Gastrocnemius medialis (tissue), 4 donors: ENCODE measurements at places on chromosomes 6 and 20.

DNA sequence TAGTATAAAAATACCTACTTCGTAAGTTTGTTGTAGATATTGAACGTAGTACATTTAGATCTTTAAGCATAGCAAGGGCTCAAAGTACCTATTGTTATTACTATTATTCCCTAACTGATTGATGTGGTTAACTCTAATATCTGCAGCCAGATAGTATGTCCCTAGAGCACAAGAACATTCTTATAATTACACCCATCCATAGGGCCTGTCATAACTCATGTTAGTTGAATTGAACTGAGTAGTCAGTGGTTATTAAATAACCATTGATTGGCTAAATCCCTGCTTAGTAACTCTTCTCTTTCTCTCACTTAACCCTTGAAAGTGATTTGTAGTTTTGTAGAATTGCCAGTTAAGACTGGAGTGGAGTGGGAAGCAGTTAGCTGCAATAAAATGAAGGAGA lies 207.5 kb upstream of the HS3ST5 start:
- no peak for DNase-seq

DNA sequence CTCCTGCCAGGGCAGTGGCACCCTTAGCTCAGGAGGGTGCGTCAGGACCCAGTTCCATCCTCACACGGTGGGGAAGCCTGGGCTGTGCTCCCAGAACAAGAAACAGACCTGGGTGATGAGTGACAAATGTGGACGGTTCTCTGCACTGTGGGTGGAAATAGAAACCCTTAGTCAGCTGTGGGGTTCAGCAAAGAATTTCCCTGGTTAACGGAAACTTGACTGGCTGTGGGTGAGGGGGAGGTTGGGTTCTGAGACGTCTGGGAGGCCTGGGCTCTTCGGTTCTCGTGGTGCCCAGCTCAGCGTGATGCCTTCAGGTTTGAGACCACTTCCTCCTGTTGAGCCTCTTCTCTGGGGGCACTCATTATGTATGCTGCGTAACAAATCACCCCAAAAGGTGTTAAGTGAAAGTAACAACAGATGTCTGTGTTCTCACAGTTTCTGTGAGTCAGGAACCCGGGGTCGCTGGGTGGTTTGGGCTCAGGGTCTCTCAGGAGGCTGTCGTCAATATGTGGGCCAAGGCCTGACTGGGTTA lies 53.1 kb upstream of the FAM83D start:
- no peak for DNase-seq

DNA sequence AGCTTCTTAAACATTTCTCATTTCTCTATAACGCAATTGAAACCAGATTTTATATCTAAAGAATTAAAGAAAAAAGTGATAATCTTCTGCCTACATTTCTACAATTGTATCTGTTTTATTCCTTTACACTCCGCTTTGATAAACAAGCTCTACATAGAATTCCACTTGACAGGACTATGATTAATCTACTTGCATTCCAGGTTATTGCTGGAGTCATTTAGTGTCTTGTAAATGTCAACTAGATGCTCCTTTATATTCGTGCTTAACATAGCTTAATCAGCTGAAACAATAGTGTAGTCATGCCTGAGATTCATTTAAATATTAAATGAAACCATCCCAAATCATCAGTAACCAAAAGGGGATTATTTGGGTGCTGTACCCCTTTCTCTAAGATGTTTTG lies 284.0 kb downstream of the TRDN start:
- DNase-seq: no peak

DNA sequence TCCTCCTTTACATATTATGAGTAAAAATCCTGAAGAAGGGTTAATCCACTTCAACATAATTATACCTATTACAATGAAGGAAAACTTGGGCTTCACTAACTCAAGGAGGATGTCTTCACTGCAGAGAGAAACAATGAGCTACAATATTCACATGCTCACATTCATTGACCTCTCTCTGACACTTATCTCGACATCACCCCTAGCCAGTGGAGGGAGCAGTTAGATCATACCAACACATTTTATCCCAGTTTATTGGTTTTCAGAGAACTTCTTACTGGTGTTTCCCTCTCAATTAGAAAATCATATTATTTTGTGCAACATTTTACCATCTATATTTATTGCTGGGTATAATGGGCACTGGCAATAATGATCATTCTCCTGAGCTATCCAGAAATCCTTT lies 646.5 kb downstream of the TENT5A start:
- no peak for DNase-seq
